Left kidney (tissue), 8 donors: ENCODE measurements at places on chromosomes 16 and 17. TPM values are rescaled to one million over a fixed set of nuclear protein-coding genes. Genes with fewer than 3 reads are reported as not detected.
A peak's percentile ranks its signal among the peaks of the same experiment; 100 is the strongest.

The SMURF2 gene
- polyA plus RNA-seq = 42.5 TPM

The STH gene
- polyA plus RNA-seq = not detected

- no peak for DNase-seq
Observed at GRCh38 chr17:16258901-16259300, 41.9 kb downstream of the PIGL start.

The RAC3 gene
- 10.1 TPM for polyA plus RNA-seq

DNA sequence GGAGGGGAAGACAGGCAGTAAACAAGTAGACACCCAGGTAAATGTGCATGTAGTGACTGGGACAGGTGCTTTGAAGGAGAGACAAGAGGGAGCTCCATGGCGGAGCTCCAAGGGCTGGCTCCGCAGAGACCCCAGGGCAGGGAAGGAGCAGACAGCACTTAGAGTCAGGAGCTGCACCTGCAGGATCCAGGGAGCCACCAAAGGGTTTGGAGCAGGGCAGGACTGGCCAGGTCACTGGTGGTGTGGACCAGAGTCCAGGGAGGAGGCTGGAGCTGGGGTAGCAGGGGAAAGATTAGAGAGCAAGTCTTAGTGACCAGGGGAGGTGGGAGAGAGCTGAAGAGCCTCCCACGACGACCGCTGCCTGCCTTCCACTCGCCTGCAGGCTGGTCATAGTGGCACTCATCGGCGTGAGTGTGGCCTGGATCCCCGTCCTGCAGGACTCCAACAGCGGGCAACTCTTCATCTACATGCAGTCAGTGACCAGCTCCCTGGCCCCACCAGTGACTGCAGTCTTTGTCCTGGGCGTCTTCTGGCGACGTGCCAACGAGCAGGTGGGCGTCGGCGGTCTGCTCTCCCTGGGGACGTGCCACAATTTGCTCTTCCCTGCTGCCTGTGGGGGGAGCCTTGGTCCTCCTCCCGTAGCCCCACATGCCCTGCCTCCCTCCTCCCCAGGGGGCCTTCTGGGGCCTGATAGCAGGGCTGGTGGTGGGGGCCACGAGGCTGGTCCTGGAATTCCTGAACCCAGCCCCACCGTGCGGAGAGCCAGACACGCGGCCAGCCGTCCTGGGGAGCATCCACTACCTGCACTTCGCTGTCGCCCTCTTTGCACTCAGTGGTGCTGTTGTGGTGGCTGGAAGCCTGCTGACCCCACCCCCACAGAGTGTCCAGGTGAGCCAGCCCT, 14.7 kb upstream of the FAM83G start:
- no peak for DNase-seq

The LHX1 gene
- 88.6 TPM for polyA plus RNA-seq

GRCh38 chr17:77489239-77489892, 348.6 kb downstream of the SEC14L1 start:
- DNase-seq = no peak

DNA sequence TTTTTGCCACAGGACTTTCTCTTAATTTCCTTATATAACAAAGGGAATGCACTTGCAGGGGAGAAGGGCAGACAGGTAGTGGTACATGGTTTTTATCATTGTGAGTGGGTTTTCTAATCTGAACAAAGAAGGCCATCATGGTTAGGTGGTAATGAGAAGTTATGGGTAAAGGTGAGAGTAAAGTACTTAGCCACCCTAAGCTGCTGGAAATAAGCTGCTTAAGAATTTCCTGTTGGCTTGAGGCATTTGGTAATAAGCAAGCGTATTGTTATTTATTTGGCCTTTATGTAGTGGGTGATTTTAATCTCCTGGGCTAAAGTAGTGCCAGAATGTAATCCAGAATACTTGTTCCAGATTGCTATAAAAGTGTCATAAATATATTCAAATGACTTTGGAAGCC, 27.1 kb downstream of the TAC4 start:
- no peak for DNase-seq

DNA sequence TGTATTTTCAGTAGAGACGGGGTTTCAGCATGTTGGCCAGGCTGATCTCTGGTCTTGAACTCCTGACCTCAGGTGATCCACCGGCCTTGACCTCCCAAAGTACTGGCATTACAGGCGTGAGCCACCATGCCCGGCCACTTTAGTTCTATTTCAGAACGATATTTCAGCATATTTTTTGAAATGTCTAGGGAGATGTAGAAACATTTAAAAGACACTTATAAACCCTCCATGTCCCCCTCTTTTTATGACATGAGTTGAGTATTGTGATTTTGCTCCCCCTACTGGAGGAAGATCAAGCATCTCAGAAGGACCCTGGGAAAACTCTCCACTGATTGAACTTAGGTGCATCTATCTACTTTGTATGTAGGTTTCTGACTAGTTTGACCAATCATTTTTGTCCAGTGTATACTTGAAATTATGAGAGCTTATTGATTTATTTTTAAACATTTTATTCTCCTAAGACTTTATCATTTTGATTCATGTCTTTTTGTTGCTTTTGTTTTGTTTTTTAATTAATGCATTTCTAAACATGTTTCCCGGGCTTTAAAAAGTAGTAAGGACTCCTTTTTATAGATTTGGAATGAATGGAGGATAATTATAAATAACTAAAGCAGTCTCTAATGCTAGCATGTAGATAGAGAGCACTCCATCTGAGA, 105.1 kb downstream of the CHD9 start:
- peak; percentile 64 for DNase-seq

The GNG13 gene
- 0.42 TPM for polyA plus RNA-seq

DNA sequence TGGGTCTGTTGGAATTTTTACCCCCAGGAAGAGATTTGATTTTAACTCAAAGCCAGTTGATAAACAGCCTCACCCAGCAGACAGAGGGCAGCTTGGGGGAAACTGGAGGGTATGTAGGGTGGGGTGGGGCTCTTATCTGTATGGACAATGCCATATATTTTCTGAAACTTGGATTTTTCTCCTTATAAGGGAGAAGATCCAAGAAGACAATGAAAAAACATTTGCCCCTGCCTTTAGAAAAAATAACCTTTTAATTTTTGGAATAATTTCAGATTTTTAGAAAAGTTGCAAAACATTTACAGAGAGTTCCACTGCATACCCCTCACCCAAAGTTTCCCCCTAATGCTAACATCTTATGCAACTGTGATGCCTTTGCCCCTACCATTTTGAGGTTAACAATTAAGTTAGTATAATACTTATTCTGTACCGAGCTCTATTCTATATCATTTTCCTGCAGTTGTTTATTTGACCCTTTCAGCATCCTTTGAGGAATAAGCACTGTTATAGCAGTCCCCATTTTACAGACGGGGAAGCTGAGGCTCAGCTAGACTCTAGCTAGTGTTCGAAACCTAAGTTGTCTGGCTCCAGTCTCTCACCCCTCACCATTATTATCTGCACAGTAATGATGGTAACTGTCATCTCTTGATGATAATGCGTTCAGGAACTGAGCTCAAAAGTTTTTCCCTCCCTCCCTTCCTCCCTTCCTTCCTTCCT, 66.4 kb downstream of the PRKCB start:
- no peak for DNase-seq

GRCh38 chr16:58461056-58461455, 38.9 kb upstream of the NDRG4 start:
- no peak for DNase-seq

GRCh38 chr17:64984851-64985521, 65.7 kb upstream of the LRRC37A3 start:
- no peak for DNase-seq

GRCh38 chr17:56222255-56222654, 69.0 kb downstream of the ANKFN1 start:
- DNase-seq = no peak

DNA sequence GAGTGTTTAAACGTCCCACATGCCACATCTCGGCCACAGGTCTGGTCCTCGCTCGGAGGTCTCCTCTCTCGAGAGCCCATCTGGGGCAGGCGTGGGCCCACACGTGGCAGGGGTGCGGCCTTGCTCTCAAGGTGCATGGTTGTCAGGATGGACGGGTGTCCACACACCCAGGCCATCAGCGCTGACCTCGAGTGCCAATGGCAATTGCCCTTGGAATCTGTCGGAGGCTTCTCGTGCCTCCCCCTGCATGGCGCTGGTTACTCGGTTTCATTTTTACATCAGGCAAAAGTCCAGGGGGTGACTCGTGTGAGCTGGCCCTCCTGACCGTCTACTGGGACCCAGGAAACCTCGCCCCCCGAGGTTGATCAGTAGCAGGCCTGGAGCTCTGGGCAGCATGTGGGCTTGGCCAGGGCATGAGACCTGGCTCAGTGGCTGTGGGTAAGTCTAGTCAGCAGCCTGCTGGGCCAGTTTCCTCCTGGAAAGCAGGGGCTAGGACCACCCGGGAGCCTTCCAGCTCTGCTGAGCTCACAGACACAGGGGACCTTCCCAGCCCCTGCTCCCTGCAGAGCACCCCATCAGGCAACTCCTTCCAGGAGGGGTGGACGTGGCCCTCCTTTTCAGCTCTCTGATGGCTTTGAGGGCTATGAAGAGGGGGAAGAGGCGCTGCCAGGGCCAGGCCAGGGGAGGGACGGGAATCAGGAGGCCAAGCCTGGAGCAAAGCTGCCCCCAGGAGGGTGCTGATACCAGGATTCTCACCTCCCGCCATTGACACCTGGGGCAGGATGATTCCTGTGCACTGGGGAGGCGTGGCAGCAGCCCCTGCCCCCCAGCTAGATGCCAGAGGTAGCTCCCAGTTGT, 3.7 kb upstream of the ZNF469 start:
- no peak for DNase-seq

The KRTAP9-2 gene
- polyA plus RNA-seq = not detected

DNA sequence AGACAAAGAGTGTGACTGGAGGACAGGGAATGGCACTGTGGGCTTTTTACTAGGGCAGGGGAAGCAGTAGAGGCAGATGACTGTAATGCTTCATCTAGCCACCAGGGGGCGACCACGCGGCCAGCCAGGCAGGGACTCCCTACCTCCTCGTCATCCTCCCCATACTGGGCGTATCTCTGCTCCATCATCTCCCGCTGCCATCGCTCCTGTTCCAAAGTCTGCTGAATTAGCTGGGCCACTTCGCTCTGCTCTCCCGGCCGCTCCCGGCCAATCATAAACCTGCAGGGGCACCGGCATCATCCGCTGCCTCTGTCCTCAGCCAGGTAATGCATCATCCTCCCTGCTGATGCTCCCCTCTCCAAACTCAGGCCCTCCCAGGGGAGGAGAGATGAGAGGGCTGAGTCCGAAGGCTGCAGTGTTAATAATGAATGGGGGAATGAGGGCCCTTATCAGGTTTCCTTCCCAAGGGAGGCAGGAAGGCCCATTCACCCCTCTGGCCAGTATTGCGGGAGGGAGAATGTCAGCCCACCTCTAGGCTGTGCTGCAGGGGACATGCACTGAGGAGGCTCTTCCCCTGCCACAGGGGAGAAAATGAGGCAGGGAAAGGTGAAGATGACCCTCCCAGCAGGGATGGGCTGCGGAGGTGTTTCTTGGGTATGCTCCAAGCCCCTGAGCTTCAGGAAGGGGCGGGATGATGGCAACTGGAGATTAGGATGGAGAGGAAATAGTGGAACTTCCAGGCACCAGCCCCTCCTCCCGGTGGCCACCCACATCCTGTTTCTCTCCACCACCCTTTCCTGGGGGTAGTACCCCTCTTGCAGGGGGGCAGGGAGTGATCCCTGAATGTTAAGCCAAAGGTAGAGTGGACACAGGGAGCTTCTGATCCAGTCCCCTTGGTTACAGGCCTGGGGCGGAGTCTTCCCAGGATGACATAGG, 10.3 kb upstream of the SAMD14 start:
- DNase-seq = no peak

DNA sequence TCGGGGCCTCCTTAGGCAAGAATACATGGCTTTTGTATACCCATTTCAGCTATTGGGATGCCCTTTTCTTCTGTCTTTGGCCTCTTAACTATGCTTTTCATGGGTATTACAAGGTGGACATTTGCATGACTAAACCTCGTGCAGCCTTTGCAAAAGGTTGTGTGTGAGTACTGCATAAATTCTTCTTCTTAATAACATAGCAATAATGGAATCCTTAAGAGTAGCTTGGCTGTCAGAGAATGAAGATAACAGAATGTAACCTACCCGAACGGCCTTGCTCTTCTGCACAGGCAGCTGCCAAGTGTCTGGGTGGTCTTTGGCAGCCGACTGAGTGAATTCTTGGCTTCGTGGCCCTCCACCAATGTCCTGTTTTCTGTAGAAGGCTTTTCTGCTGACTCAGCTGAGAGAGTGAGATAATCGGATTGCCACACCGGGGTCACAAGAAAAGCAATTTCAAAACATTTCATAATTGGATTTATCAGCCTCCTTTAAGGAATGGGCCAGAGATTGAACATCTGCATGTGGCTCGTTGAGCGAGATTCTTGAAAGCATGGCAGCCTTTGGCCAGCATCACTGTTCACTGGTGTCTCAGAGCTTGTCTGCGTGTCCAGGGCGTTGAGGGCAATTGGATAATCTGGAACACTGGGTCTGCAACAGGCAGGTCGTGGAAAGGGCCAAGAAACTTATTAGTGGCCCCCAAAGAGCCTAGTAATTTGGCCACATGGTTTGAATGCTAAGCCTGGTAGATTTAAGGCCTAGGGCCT, 13.4 kb downstream of the IRF8 start:
- no peak for DNase-seq

- DNase-seq = no peak
Observed at GRCh38 chr16:35734728-35735402, 2275.5 kb downstream of the TP53TG3F start.
